Activated CD4-positive, alpha-beta memory T cell treated with anti-CD3 and anti-CD28 coated beads, Interleukin-2, amount 10 ng/mL, durations not matched to agents 7 days and 5 days (primary cell): ENCODE measurements at places on chromosomes 6 and 20. TPM values are rescaled to one million over a fixed set of nuclear protein-coding genes. Genes with fewer than 3 reads are reported as not detected.
A peak's percentile ranks its signal among the peaks of the same experiment; 100 is the strongest.

GRCh38 chr6:105174512-105174911 lies 5.3 kb downstream of the POPDC3 start:
- DNase-seq: no peak

SEL1L2 gene
- total RNA-seq: not detected

SIRPA gene
- total RNA-seq: not detected

DNA sequence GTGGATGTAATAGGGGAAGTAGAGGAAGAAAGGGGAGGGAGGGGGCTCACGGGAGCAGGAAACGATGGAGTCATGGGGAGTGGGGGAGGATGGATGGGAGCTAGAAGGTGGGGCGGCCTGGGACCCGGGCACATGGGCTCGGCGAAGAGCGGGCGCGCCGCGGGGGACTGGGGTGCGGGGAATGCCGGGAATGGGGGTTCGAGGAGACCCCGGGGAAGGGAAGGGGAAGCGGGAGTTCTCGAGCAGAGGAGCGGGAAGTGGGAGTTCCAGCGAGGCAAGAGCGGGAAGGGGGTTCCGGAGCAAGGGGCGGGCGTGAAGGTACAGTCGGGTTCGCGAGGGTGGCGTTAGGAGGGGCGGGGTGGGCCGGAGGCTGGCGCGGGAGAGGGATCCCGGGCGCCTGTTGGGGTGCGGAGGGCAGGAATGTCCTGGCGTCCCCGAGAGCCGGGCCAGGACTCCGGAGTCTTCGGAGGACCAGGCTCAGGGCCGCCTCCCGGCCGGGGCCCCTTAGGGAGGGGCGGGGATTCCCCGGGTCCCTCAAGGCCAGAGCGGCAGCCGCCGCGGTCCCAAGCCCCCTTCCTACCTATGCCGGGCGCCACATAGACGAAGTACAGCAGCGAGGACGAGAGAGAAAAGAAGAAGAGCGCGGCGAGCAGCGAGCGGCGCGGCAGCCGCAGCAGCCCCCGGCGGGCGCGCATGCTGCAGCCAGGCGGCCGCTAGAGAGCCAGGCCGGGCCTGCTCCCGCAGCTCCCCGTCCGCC lies 504 bp downstream of the B4GALT5 start:
- no peak for DNase-seq

DNA sequence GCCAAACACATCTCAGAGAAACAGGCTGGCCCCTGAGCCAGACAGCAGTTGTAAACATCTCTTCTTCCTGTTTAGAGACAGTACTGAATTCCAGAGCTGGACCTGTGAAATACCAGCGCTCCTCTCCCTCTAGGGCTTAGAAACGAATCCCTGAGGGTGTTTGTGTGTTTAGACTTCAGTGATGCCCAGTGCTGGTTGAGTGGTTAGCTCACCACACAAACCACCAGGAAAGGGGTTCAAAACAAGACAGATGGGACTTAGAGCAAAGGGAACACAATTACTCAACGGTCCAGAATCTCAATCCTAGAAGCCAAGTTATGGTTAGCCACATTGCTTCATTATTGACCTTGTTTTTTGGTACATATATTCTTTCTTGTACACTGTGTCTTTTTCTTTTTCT lies 108.7 kb upstream of the TMEM170B start:
- DNase-seq: no peak

DNA sequence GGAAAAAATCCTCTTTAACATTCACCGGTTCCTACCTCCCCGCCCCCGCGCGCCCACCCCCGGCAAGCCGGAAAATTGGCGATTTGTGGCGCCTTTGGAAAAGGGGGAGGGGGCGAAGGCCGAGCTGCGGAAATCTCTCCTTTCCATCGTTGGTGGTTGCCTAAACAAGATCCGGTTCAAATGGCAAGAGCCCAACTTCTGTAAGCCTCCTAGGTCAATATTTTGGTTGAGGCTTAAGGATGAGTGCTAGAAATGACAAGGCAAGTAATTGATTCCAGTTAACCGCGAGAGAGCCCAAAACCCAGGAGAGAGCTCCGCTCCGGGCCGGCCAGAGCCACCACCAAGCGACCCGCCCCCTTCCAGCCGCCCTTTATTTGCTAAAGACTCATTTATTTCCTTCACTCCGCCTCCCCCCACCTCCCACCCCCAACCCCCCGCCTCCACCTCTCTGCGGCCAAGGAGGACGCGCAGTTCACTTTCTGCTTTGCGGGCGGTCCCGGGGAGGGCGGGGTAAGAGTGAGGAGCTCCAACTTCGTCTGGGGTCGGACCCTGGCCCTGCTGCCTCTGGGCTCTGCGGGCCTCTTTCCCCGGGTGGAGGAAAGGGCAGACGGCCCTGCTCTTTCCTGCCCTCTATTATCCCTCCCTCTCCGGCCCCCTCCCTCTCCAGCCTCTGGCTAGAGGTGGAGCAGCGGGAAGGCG lies 838 bp upstream of the NKX2-2 start:
- no peak for DNase-seq

DNA sequence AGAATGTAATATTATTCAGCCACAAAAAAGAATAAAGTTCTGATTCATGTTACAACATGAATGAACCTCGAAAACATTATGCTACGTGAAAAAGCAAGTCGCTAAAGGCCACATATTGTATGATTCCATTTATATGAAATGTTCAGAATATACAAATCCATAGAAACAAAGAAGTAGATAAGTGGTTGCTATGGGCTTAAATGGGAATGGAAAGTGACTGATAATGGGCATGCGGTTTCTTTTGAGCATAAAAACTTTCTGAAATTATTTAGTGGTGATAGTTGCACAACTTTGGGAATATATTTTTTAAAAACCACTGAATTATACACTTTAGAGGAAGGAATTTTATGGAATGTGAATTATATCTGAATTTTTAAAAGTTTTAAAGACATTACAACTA lies 33.4 kb upstream of the TCP11 start:
- no peak for DNase-seq

DNA sequence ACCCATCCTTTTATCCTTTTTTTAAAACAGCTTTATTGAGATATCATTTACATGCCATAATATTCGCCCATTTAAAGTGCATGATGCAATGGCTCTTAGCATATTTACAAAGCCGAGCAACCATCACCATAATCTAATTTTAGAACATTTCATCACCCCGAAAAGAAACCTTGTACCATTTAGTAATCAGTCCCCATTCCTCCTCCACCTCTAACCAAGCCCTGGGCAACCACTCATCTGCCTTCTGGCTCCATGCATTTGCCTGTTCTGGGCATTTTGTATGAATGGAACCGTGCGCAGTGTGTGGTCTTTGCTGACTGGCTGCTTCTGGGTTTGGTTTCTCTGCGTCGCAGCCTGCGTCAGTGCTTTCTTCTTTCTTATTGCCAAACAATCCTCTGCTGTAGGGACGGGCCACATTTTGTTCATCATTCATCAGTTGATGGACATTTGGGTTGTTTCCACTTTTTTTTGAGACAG lies 10.2 kb upstream of the EEF1A2 start:
- no peak for DNase-seq

PIGU gene
- 18.3 TPM for total RNA-seq

- no peak for DNase-seq
Measured at GRCh38 chr20:11375335-11375734, 542.4 kb upstream of the BTBD3 start.

GRCh38 chr6:145075425-145075824 lies 659.9 kb downstream of the EPM2A start:
- no peak for DNase-seq

LST1 gene
- total RNA-seq: 74.5 TPM

MAPK13 gene
- 56.2 TPM for total RNA-seq

GRCh38 chr6:33971580-33971979 lies 167.8 kb upstream of the MLN start:
- no peak for DNase-seq

DNA sequence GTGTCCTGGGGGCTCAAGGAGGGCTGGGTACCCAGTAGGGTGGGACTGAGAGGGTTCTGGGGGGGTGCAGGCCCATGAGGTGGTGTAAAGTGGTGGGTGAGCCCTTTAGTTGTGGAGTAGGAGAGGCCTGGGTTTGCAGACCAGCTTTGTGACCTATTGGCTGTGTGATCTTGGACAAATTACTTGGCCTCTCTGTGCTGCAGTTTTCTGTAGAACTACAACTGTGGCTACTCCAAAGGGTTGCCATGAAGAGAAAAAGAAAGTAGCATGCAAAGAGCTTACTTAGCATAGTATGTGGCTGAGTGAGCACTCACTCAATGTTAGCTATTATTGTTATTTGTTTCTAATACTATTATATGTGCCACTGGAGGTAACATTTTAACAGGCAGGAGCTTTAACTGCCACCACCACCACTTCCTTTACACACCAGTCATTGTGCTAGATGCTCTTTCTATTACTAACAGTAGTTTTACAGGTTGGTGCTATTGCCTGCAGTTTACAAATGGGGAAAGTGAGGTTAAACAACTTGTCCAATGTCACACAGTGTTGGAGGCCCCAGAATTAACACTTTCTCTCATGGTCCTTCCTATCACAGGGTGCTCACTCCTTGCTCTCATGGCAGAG lies 286.8 kb downstream of the DHX35 start:
- DNase-seq: no peak

- DNase-seq: no peak
Measured at GRCh38 chr6:1468126-1468525, 78.8 kb downstream of the FOXF2 start.

- peak; percentile 66 for DNase-seq
Measured at GRCh38 chr20:51500311-51500710, 42.2 kb downstream of the NFATC2 start.

GRCh38 chr6:7707787-7708186 lies 18.1 kb upstream of the BMP6 start:
- no peak for DNase-seq

- DNase-seq: no peak
Measured at GRCh38 chr20:59800309-59800708, 133.1 kb downstream of the SYCP2 start.

NKX2-4 gene
- not detected for total RNA-seq

DNA sequence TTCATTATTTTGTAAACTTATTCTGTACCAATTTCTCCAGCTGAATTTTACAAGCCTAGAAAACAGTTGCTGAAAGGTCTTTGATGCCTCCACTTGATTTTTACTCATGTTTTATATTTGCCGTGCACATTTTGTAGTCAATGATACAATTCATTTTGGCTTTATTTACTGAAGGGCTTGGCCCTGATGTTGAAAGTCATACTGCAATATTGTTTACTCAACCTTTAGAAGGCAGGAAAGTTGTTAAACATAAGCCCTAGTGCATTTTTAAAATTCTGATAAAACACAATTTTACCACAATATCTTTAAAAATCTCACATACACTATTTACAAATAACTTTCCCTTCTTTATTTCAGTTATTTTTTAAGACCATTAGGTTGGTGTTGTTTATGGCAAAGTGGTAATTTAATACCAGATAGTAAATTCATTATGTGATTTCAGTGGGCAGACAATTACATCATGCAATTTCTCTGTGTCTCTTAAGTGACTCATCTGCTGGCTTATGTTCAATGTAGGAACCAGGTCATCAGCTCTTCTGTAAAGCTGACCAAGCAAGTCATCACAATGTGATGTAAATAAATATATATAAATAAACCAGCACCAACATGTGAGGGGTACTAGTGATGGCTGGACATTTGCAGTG lies 121.1 kb upstream of the SLC35B3 start:
- no peak for DNase-seq

- DNase-seq: no peak
Measured at GRCh38 chr6:154529957-154530356, 19.5 kb upstream of the CNKSR3 start.

ATP5F1E gene
- 80.4 TPM for total RNA-seq

COL9A3 gene
- not detected for total RNA-seq

PNLDC1 gene
- total RNA-seq: 0.35 TPM

GRCh38 chr20:34337982-34338726 lies 24.9 kb upstream of the ITCH start:
- peak; percentile 25 for DNase-seq

SLC22A16 gene
- not detected for total RNA-seq

- DNase-seq: no peak
Measured at GRCh38 chr6:52801188-52801841, 2.3 kb downstream of the GSTA1 start.

DNA sequence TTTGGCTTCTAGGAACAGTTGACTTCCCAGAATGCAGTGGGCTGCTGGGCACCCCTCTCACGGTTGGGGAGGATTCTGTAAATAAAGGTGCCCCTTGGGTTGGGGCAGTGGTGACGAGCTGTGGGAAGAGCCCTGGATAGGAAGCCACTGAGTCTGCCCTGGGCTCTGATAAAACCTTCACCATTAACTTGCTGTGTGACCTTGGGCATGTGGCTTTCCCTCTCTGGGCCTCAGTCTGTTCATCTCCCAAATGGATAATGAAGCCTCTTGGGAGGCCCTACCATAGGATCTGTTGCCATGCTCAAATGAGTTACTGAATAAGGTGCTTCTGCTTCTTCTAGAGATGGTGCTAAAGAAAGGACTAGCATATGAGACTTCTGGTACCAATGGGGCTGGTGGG lies 3.7 kb downstream of the CRIP3 start:
- DNase-seq: no peak

- DNase-seq: no peak
Measured at GRCh38 chr6:157496534-157497095, 115.6 kb downstream of the ZDHHC14 start.

IER3 gene
- 13.1 TPM for total RNA-seq

DNA sequence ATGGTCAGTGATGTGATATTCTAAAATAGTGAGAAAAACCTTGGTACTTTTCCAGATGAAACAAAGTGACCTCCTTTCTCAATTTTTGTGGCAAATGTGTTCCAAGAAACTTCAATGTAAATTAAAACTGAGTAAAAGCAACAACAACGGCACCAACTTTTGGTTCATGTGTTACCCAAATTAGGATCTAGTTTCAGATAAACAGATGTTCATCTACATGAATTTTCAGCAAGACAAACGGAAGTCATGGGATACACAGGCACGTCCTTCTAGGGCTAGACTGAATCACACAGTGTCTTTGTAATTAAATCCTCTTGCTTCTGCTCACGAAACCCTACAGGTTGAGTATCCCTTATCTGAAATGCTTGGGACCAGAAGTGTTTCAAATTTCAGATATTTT lies 915.2 kb downstream of the TFAP2A start:
- no peak for DNase-seq

DEFB132 gene
- not detected for total RNA-seq

- DNase-seq: no peak
Measured at GRCh38 chr20:34404803-34405202, 41.7 kb downstream of the ITCH start.

CYP39A1 gene
- not detected for total RNA-seq

- DNase-seq: no peak
Measured at GRCh38 chr6:150579611-150580010, 20.1 kb upstream of the PLEKHG1 start.

CD24 gene
- total RNA-seq: 0.40 TPM

SLC17A3 gene
- total RNA-seq: 0.96 TPM

STMN3 gene
- 23.8 TPM for total RNA-seq

GRCh38 chr6:16494793-16495192 lies 256.4 kb downstream of the GMPR start:
- no peak for DNase-seq

DNA sequence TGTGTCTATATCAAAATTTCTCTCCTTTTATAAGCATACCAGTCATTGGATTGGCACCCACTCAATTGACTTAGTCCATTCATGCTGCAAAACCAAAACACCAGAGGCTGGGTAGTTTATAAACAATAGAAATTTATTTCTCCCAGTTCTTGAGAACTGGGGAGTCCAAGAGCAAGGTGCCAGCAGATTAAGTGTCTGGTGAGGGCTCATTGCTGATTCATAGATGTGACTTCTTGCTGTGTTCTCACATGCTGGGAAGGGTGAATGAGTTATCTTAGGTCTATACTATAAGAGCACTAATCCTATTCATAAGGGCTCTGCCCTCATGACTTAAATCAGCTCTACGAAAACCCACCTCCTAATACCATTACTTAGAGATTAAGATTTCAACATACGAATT lies 501.4 kb downstream of the EPM2A start:
- DNase-seq: no peak
